ENCODE measurements at places on chromosomes 7 and 10.
A peak's percentile ranks its signal among the peaks of the same experiment; 100 is the strongest.

DNA sequence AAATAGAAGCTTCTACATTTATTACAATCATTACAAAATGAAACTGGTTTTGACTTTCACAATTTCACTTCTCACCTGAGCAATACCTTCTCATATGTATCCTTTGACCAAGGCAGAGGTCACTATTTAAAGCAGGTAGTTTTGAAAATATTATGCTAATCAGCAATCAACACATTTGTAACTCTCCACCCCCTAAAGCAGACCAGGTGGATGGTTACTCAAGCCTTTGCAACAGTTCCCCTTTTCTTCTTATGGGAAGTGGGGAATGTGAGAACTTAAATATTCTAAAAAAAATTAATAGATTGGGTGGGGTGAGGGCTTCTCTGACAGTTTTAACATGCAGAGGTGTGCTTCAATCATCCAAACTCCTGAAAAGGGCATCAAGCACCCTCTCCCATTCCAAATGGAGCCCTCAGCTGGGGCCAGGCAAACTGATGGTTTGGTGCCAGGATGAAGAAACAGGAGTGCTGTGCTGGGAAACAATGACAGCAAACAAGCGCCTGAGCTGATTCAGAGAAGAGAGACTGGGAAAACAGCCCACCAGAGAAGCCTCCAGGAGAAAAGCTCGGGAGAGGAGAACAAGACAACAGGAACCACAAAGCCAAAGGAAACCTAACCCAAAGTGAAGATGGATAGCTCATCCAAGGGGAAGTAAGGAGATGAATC is 17.1 kb downstream of the RAPGEF5 start:
- no peak for DNase-seq

DNA sequence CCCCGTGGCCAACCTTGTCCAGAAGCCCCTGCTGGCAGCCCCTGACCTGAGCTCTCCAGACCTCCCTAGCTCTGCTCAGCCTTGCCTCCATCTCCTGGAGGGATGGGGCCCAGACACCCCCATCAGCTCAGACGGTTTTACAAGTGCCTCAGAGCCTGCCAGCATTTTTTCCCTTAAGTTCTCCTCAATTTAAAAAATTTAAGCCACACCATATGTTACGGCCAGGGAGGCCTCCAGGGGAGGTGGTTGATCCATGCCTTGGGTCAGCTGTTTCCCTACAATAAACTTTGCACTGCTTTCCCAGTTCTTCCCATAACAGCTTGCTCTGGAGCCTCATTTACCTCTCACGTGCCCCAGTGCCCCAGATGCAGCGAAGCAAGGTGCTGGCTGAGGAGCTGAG is 143.5 kb downstream of the RGS10 start:
- no peak for DNase-seq

DNA sequence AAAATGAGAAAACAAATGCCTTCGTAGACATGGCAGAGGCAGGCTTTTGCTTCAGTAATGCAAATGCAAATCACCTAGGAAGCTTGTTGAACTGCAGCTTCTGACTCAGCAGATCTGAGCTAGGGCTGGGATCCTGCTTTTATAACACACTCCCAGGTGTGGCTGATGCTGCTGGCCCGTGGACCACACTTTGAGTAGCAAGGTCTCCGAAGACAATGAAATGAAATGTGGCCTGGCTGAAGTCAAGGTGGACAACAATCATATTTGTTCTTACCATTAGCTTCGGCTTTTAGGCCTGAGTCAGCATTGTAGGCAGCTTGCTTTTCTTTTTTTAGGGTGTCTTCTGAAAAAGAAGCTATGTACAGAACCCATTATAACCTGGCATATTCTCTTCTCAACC is 26.3 kb downstream of the COL17A1 start:
- no peak for DNase-seq

DNA sequence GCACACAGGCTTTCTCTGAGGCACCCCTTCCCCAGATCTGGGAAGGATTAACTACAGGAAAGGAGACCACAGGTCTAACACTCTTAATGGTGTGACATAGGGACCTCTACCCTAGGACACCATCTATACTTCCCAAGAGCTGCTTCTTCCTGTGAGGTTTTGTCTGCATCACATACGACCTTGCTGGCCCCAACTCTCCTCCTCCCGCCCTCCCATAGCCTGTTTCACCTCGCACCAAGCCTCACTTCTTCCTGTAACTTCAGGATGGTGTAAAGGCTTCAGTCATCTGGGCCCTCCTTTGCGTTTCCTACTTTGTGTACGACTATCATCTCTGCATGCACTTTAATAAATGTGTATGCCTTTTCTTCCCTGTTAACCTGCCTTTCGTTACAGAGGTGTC is 274.3 kb downstream of the KLF6 start:
- DNase-seq: no peak

DNA sequence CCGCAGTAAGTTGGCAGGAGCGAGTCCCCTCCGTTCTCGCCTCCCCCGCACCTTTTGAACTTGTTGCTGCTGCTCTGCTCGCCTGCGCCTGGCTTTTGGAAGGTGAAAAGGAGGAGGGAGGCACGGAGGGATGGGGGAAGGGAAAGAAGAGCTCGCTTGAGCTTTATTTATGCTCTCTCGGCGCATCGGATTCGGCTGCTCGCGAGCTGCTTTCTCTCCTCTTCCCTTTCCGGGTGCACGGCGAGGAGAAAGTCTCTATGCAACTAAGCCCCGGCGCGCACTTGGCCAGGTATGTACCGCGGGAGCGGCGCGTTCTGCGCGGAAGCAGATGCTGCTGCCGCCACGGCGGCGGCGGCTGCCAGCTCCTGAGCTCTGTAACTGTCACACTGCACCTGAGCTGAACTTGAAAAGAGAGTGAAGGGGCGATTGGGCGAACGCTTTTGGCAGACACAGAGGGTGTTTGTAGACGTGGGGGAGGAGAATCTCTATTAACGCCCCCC is 551 bp downstream of the KCND2 start:
- DNase-seq: no peak

GRCh38 chr7:134855442-134855841 is 76.0 kb downstream of the CALD1 start:
- no peak for DNase-seq

GRCh38 chr7:19871102-19871501 is 97.7 kb upstream of the TMEM196 start:
- no peak for DNase-seq

DNA sequence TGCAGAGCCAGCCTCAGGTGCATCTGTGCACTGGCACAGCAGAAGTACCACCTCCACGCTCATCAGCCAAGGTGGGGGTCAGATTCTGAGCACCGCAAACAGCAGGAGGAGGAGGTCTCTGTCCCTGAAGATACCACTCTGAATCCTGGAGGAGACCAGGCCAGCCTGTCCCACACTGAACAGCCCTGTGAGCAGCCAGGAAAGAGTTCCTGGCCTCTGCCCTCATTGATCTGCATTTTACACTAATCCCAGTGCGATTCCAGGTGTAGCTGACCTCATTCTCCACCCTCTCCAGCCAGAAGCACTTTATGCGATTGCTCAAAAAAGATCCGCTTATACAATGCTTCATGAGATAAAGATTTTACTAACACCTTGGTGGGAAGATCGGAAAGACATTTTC is 99.1 kb upstream of the CACUL1 start:
- DNase-seq: no peak

GRCh38 chr10:91987397-91988037 is 63.9 kb downstream of the BTAF1 start:
- no peak for DNase-seq

GRCh38 chr10:66472156-66472555 is 453.7 kb upstream of the LRRTM3 start:
- no peak for DNase-seq

DNA sequence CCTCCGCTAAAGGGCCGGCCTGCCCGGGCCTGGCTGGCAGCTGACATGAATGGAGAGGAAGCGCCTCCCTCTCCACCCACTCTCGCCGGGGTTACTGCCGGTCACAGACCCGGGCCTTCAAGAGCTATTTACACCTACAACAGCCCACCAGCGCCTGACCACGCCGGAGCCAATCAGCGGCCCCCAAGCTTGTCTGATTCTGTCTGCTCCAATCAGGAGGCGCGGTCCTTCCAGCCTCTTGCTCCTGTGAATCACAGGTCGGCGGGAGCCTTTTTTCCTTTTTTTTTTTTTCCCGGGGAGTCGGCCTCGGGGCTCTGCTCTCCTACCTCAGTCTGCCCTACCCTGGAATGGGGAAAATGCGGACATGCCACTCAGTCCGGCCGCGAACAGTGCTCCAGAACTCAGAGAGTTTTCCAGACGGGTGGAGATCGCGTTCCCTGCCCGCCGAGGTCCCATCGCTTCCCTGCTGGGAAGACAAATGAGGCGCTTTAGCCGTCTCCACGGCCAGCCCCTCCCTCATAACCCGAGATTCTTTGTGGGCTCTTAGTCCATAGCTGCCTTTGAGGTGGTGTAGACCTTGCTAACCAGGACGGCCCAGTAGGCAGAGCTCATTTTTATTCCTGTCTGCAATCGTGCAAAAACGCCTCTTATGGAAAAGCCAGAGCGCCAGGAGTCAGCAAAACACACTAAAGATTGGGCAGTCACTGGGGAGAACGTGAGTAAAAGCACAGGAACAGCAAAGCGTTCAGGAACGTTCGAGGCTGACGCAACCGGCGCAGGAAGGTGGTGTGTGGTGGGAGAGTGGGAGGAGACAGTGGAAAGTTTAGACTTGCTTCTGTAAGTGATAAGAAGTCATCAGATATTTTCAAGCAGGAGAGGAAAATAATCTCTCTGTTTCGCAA is 26.5 kb downstream of the SCD start:
- peak; percentile 86 for DNase-seq

DNA sequence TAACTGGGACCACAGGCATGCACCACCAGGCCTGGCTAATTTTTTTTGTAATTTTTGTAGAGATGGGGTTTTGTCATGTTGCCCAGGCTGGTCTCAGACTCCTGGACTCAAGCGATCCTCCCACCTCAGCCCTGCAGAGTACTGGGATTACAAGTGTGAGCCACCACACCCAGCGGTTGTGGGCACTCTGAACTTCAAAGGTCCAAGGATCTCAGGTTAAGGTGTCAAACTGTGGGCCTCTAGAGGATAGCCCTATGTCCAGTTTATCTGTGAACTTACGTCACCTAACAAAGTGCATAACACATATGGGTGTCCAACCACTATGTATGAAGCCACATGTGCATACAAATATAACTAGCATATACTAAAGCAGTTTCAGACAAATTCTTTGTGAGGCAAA is 3.2 kb upstream of the IL2RA start:
- no peak for DNase-seq

- no peak for DNase-seq
Observed at GRCh38 chr10:29517352-29517923, 117.3 kb downstream of the SVIL start.

- no peak for DNase-seq
Observed at GRCh38 chr10:52466464-52466863, 152.4 kb downstream of the DKK1 start.

DNA sequence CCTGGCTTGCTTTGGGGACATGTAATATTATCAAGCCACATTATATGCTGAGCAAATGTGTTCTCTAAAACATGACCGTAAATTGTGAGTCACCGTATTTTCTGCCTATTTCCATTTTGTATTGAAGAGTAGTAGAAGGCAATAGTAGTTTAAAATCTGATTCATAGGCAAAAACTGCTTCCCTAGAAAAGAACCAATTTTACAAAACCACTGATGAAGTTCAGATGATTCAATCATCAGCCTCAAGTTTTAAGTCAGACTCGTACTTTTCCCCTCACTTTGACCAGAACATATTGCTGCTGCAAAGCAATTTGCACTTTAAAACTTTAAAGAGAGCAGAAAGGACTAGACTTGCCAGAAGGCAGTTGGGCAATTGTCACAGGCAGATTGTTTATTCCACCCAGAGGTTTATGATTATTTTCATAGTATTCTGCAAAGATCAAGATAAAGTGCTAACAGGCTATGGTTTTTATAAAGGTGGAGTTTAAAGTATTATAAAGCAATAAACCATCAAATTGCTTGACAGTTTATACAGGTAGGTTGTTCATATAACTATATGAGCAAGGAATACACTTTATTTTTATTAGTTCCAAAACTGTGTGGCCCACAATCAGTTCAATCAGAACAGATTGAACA is 168.2 kb downstream of the ETV1 start:
- no peak for DNase-seq

- no peak for DNase-seq
Observed at GRCh38 chr7:157003756-157004520, 6.5 kb downstream of the MNX1 start.

GRCh38 chr7:158044482-158044823 is 543.2 kb downstream of the PTPRN2 start:
- DNase-seq: no peak

GRCh38 chr10:128859738-128860386 is 607.2 kb upstream of the MGMT start:
- no peak for DNase-seq

DNA sequence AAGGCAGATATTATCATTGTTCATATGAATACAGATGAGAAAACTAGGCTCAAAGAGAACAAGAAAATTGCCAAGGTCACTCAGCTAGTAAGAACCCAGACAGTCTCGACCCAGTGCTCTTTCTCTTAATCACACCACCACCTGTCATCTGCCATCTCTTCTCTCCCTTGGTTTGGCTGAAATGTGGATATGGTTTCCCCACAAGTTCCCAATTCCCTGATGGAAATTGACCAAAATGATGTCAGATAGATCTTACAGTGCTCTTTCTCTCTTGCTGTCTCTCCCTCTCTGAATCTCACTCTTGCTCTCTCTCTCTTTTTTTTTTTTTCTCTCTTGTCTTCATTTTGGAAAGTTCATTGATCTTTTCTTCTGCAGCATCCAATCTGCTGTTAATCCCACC is 9.1 kb downstream of the C10orf90 start:
- DNase-seq: no peak

- DNase-seq: no peak
Observed at GRCh38 chr10:17771017-17771416, 19.0 kb downstream of the TMEM236 start.

- no peak for DNase-seq
Observed at GRCh38 chr7:44394636-44395035, 69.2 kb upstream of the CAMK2B start.

GRCh38 chr7:39493934-39494333 is 72.3 kb upstream of the YAE1 start:
- no peak for DNase-seq

- no peak for DNase-seq
Observed at GRCh38 chr7:141563956-141564623, 12.9 kb downstream of the AGK start.

GRCh38 chr10:13636776-13637175 is 50.0 kb downstream of the PRPF18 start:
- no peak for DNase-seq

- DNase-seq: no peak
Observed at GRCh38 chr7:56175771-56176170, 59.6 kb upstream of the NUPR2 start.

DNA sequence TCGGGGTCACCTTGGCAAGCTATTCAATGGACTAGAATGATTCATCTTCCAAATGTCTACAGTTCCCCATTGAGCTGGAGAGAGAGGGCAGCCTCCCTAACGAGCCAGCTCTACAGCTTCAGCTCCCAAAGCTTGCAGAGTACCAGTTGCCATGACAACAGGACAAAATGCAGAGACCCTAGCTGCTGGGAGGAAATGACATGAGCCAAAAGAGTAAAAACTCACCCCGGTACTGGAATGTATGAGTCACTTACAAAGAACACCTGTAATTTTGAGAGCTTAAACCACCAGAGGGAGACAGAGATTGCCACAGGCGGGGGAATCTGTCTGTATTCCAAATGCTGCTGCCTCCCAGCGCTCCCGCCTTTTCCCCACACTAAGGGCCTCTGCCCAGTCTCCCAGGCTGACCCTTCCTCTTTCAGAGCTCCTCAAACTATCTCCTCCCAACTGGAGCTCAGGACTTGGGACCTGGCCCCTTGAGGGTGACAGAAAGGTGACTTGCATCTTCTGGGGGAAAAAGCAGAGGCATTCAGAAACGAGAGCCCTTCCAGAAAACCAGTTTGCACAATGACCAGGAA is 95.5 kb downstream of the CUL2 start:
- peak; percentile 48 for DNase-seq
